Ovary (tissue), 10 donors: ENCODE measurements at places on chromosomes 5 and 9. TPM values are rescaled to one million over a fixed set of nuclear protein-coding genes. Genes with fewer than 3 reads are reported as not detected.

Gene LMX1B
- total RNA-seq, result not detected

Gene TMC1
- 0.67 TPM for total RNA-seq

Gene ZFP62
- 22.9 TPM for total RNA-seq

GRCh38 chr9:92974761-92975755 lies 27.7 kb downstream of the FGD3 start:
- DNase-seq, result no peak

DNA sequence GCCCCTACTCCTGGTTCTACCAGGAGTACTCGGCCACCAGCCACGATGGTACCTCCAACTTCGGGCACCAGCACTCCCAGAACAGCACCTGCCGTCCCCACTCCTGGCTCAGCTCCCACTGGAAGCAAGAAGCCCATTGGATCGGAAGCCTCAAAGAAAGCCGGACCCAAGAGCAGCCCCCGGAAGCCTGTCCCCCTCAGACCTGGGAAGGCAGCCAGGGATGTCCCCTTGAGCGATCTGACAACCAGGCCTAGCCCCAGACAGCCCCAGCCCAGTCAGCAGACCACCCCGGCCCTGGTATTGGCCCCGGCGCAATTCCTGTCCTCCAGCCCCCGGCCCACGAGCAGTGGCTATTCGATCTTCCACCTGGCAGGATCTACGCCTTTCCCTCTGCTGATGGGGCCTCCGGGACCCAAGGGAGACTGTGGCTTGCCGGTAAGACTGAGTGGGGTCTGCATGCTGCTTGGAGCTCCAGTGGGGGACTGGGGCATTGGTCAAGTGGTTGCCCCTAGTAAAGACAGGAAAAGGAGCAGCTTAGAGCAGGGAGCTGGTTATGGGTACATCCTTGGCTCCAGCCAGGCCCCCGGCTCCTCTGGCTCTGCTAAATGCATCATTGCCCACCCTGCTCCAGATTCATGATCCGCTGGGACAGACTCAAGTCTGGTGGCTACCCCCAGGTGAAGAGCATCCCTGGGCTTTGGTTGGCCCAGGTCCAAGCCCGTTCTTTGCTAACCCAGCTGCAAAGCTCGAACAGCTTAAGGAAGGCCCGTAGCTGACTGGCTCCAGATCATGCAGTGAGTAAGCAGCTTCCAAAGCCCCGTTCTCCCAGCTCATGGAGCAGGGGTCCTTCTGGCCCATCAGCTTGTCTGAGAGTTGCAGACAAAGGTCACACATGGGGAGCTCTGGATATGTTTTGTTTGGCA lies 14.0 kb downstream of the COL27A1 start:
- peak; percentile 58 for DNase-seq

GRCh38 chr9:34477541-34477940 lies 18.9 kb downstream of the DNAI1 start:
- DNase-seq, result no peak

GRCh38 chr5:110251366-110251765 lies 475.1 kb downstream of the TMEM232 start:
- DNase-seq, result no peak
